ENCODE measurements at places on chromosomes 6 and 20. TPM values are rescaled to one million over a fixed set of nuclear protein-coding genes. Genes with fewer than 3 reads are reported as not detected.

GRM1 gene
- total RNA-seq: under 0.01 TPM

ABHD16B gene
- total RNA-seq: 0.27 TPM

MAP3K5 gene
- 29.9 TPM for total RNA-seq

GNAS gene
- total RNA-seq: 940 TPM

CTCFL gene
- total RNA-seq: not detected

SLC17A9 gene
- 28.8 TPM for total RNA-seq

GRCh38 chr20:57500962-57501361 lies 24.0 kb downstream of the CTCFL start:
- no peak for DNase-seq

DNA sequence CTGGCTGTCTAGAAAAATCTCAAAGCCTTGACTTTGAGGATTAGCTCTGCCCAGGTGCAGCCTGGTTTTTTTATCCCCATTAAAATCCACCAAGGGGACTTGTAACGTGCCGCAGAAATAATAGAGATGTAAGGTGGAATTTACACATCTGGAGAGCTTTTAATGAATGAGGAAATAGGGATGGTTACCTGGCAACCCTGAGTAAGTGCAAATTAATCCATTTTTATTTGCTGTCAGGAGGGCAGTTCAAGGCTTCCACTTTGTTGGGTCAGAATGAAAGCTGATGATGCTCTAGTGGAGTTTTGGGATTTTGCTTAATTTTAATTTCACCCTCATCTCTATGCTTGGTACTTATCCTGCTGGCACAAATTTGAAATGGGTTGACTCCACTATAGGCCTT lies 163.4 kb upstream of the CEP162 start:
- DNase-seq: no peak

GRCh38 chr6:145147981-145148749 lies 587.2 kb downstream of the EPM2A start:
- peak; percentile 50 for DNase-seq

- DNase-seq: no peak
Observed at GRCh38 chr6:31528821-31529328, at the start of gene MCCD1. MCCD1 (plus strand) TSS chr6:31528962; CDS start chr6:31529015, 53 bp downstream.

- no peak for DNase-seq
Observed at GRCh38 chr6:147017153-147017552, 187.1 kb upstream of the STXBP5 start.

- no peak for DNase-seq
Observed at GRCh38 chr20:24684956-24685691, 215.7 kb downstream of the SYNDIG1 start.

DNA sequence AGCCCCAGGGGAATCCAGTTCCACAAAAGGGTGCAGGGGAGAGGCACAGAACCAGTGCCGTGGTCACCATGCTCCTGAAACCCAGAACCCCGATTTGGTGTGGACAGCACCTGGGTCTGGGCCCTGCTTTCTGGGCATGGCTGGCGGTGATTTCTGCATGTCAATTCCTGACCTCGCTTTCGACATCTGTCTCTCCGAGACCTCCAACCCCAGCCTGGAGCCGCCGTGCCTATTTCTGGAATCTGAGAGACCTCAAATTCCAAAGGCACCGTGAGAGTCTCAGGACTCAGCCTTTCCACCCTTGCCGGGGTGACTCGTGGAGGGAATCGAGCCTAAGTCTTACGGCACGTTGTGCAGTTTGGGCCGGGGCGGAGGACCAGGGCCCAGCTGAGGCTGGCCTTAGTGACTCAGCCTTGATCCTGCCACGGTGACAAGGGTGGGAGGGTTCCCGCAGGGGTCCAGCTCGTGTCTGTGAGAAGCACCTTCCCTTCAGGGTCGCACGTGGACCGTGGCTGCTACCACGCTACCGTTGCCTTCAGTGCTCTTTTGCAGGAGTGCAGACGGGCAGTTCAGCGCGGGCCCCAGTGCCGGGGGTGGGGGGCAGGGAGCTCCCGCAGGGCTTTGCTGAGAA lies 133.7 kb downstream of the PXDC1 start:
- no peak for DNase-seq

- no peak for DNase-seq
Observed at GRCh38 chr20:4063631-4064030, 48.3 kb upstream of the RNF24 start.

DNA sequence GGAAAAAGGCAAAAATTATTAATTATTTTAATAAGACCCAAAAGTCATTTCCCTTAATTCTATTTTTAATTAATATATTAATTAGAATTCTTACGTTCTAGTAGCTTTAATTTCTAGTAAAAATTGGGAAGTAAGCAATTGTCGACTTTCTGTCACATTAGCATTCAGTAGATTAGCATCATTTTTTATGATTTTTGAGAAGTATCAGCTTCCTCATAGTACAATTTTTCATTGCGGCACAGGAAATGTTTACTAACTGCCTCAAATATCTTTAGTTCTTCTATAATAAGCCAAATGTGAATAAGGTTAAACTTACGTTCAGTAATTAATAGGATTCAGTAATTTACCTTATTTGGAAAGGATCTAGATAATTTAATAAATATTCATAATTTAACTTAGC lies 687.4 kb downstream of the EPM2A start:
- DNase-seq: peak; percentile 39

DNA sequence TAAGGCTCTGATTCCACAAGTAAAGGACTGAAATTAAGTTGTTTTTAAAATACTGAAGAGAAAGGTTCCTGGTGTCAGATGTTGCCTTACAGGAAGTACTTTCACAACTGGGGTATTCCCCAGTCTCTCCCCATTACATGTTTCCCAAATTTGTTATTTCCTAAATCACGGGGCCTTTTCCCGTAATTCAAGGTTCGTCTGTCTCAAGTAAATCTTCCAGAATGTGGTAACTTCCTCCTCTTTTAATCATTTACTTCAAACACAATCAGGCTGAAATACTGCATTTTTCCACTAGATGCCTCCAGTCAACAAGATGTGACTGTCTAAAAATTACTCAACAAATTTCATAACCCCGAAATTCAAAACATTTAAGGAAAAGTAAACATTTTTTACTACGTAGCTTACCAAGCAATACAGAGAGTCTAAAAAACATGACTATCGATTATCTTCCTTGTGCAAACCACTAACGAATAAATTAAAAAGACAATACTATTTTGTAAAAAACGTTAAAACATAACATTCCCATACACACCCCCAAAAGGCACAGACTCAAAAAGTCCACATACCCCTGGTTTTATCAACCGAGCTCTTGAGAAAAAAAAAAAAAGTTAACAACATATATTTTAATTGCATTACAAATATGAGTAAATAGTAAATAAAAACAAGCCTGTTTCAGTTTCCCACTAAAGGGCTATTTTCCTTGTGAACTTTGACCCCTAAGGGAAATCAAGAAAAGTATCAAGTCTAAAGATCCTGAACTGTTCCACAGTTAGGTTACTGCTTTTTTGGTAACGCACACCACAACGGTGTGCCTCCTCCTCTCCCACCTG lies 1.7 kb downstream of the SOD2 start:
- peak; percentile 72 for DNase-seq

GRCh38 chr20:37687478-37687805 lies 6.4 kb upstream of the CTNNBL1 start:
- DNase-seq: no peak

DNA sequence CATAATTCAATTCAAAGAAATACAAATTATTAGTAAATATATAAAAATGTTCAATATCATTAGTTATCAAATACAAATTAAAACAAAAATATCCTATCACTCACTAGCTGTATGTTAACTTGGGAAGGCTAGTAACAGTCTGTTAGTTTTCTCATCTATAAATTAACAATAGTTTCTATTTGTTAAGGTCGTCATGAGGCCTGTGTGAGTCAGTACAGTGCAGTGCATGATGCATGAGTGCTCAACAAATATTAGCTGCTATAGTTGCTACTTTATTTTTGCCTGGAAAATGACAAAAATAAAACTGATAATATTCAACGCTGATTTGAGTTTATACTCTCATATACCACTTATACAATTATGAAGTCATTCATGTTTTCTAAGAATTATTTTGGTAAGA lies 401.6 kb upstream of the RUNX2 start:
- no peak for DNase-seq

DNA sequence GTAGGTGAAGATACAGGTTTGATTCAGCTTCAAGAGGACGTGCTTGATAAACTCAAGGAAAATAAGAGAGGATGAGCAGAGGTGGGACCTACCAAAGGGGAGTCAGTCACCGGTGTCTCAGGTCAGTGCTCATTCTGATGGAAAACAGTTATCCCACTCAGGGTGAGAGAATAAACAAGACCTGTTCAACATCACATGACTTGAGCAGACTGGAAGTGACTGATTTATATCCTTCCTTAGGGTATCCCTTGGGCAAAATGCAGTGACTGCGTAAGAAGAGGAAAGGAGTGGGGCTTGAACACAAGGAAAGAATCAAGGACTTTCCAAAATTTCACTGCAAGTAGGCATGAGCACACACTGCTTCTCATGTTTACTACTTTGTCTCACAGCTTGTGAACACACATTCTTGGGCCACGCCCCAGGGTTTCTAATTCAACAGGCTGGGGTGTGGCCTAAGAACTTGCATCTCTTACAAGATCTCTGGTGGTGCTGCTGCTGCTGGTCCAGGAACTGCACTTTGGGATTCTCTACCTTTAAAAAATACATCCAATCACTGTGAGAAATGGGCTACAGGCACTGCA lies 11.6 kb downstream of the CST3 start:
- no peak for DNase-seq
